Neuronal stem cell (in vitro differentiated cells): ENCODE measurements at places on chromosomes 1 and 21.

DNA sequence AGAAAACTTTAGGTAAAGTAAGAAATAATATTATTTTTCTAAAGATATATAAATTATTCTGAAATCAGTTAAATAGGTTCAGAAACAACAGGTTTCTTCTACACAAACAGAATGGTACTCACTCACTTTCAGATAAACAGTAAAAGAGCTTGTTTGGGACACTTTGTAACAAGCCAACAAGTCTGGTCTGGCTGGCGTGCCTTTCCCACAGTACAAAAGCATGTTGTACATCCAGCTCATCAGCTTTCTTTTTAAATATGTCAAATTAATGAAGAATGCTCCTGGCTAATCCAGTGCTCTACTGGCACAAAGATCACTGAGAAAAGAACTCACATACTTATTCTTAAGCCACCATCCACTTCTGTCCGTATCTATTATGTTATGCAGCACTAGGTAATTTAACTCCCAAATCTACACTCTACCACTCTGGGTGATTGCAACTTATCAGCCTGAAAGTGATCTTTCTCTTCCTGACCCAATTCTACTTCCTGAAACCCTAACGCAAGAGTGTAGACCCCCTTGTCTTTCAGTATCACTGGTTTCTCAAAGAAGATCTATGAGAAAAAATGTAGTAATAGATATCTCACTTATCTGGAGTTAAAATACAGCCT, 32.6 kb downstream of the TRIT1 start:
- no peak for DNase-seq

- no peak for DNase-seq
These were observed 4.3 kb upstream of the CELA2A start for GRCh38 chr1:15452216-15452615.

DNA sequence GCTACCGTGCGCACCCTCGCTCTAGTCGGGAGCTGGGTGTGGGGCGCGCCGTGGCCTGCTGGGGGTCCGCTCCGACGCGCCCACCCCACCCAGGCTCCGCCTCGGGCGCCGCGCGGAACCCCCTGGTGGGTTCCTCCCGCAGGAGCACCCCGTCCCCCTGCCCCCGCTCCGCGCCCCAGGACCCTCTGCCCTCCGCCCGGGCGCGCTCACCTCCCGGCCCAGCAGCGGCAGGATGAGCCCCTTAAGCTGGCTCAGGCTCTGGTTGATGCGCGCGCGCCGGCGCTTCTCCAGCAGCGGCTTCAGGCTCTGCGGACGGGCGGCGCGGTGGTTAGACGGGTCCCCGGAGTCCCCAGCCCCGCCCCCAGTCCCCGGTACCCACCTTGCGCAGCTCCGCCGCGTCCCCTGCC, 319 bp downstream of the HES2 start:
- no peak for DNase-seq

DNA sequence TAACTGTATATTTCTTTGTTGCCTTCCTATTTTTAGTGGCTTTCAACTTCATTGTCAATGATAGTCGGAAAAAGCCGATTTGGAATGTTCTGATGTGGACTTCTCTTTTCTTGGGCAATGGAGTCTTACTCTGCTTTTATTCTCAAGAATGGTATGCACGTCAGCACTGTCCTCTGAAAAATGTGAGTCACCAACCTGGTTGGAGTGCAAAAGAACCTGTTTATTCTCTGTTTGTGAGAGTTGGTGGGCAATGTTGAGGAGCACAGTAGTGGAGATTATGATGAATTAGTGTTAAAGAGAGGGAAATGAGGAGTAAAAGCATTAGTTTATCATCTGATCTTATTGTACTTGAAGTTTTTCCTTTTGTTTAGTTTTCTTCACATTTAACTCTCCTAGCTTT, 14.5 kb upstream of the AXDND1 start:
- no peak for DNase-seq

DNA sequence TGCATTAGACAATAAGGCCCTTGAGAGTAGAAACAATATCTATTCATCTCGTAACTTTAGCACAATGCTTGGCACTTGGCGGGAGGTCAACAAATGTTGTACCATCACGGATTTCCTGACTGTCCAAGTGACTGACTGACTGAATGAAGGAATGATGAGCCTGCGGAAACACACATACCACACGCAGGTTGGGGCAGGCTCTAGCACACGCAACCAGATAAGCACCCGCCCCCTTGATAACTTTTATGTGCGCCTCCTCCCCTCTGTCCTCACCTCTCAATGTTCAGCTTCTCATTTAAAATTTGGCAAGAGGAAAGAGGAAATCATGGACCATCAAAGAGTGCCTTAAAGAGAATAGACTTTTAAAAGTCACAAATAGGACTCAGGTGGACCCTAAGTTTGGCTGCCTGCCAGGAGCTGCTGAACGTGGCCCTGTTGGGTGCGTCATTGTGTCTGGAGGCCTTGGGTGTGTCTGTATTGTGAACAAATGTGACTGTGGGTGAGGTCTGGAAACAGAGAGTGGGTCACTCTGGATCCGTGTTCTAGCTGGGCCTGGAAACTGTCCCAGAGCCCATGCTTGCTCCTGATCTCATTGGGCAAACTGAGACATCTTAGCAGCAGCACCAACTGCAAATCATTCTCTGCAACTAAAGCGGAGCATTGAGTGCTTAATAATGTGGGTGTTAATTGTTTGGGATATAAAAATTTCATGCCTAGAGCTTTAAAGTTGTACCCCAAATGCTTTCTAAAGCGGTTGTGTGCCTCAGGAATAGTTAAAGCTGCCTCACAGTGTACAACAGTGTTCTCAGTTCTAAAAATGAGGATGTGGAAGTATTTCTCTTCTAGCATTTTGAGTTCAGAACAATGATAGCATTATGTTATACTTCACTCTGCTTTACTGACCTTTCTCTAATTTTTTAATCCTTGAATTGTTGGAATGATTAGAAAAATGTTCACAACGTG, 47.6 kb upstream of the ABCG1 start:
- no peak for DNase-seq

GRCh38 chr1:203181586-203182386, 4.7 kb downstream of the CHI3L1 start:
- no peak for DNase-seq

DNA sequence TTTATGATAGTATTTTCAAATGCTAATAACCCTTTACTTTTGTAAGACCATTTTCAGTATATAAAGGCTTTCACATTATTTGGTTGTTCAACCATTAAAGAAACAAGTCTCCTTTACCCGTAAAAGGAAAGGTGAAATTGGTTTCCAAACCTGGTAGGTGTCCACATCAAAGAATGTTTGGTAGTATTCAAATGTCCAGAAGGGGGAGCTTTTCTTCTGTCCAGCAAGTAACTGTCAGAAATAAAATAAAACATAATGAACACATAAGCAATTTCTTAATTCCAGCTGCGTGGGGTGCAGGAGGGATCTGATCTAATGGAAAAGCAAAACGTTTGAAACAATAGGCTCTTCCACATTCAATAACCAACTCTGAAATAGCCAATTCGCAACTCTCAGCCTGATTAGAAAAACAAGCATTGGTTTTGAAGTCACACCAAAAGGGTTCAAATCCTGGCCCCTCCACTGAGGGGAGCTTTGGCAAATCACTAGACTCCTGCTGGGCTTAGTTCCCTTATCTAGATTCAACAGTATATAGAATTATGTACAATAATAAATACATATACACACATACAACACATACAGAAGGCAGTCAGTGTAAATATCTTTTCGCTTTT, 11.0 kb downstream of the YIPF1 start:
- DNase-seq, result peak; percentile 29

GRCh38 chr1:160129558-160129957, 14.0 kb downstream of the ATP1A2 start:
- no peak for DNase-seq

DNA sequence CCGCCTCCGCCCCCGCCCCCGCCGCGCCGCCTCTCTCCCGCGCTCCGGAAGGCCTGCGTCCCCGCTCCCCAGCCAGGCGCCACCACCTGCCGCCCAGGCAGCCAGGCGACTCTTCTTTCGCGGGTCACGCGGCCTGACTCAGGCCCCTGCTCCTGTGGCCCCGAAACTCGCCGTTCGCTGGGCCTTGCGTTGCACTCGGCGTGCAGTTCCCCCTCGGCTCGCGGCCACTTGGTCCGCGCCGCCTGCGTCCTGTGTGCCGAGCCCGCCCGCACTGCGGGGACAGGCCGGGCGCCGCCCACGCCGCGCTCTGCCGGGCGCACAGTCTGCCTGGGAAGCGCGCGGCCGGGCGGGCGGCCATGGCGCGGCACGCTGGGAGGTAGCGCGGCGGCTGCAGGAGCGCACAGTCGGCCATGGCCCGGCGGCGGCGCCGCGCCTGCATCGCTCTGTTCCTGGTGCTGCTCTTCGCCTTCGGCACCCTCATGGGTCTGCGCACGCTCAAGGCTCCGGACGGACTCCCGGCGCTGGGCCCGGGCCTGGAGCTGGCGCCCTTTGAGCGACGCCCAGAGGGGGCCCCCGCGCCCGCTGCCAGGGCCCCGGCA, at the start of gene MANEAL:
MANEAL (plus strand) TSS at position 75 of the 599 bp plus-strand sequence; CDS start at position 411, 336 bp downstream.
- DNase-seq, result peak; percentile 51

DNA sequence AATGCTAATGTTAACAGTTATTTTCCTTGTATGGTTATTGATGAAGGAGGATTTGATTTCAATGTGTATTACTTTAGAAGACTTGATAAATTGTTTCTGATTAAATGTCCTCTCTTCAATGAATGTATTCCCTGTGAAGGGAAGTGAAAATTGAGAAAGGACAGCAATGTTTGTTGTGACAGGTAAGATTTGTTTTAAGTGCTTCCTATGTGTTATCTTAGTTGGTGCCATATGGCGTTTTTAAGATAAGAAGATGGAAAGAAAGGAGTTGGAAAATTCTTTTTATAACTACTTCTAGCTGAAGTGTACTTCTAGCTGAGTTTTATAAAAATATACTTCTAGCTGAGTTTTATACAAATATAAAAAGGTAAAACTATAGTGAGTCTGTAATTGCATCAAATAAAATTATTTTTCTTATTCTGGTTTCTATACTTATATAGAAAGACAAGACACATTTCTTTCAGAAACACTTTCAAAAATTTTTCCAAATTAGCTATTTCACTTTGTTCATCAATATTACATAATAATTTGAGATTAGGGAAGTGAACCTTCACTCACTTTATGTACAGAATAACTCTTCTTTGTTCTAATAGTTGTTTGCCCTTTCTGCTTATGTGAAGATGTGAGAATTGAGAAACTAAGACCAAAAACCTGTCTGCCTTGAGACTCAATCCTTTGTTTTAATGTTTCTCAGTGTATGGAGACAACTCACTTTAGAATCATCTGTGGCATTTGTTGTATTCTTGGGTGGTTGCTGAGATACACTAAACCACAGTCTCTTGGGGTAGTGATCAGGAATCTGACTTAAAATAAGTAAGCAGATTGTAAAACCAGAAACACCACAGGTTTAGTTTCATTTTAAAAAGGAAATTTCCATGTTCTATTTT, 382.9 kb upstream of the B3GALT2 start:
- DNase-seq, result no peak

- DNase-seq, result no peak
These were observed 173.0 kb downstream of the GABPA start for GRCh38 chr21:25907573-25908275.

DNA sequence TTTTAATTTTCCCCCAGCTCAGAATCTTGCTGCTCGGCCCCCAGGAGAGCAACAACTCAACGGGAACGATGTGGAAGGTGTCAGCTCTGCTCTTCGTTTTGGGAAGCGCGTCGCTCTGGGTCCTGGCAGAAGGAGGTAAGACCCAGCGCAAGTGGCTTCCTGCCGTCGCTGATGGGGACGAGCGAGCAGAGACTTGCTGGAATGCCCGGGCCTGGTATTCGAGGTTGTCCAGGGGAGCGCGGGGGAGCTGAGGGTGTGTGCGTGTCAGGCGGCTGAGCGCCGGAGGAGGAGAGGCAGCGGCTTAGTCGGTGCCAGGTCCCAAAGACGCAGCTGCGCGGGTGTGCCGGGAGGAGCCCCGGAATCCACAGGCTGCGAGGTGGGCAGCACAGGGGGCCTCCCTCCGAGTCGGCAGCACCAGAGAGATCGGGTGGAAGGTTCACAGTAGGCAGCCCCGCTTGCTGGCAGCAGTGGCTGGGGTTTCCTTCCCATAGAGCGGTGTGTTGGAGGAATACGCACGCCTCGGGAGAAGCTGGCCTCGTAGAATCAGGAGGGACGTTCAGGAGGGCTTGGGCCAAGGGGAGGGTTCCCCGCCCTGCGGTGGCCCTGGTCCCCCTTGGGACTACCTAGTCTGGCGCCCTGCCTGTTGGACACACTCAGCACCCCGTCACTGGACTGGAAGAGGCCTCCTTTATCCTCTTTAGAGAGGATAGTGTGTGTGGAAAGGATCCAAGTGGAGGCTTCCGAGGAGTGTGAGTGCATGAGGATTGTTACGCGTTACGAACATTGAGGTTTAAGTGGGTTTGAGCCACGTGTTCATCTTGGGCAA, 547 bp downstream of the PDPN start:
- DNase-seq, result peak; percentile 53

GRCh38 chr1:30379684-30380624, 343.4 kb downstream of the MATN1 start:
- peak; percentile 75 for DNase-seq

- DNase-seq, result no peak
These were observed 370.4 kb upstream of the ST6GALNAC5 start for GRCh38 chr1:76496871-76497270.

- DNase-seq, result no peak
These were observed 42.9 kb upstream of the LGALS8 start for GRCh38 chr1:236480758-236481436.

- DNase-seq, result no peak
These were observed 59.4 kb upstream of the DUSP10 start for GRCh38 chr1:221801251-221801661.

DNA sequence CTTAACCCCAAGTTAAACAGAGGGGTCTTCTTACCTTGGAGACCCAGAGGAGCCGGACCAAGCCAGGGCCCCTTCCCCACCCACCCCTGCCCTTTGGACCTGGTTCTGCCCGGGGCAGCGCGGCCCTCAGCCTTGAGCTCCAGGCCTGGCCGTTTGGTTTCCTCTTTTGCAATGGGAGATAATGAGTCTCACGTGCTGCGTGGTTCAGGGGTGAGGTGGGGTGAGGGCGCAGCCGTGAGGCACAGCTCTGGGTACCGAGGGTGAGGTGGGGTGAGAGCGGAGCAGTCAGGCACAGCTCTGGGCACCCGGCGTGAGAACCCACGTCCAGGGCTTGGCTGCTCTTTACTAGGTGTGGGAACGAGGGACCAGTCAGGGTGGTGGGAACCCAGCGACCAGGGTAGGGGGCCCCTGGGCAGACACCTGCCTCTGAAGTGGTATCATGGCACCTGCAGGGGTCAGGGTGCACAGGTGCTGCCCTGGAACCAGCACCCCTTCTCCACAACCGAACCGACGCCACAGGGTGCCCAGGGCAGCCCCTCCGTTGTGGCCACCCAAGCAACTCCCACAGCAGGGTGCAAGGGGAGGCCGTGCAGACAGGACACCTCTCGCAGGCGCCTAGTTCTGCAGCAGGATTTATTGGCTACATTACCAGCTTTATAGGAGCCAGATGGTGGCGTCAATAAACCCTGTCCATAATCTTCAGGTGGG, 182.2 kb downstream of the PRDM16 start:
- no peak for DNase-seq

- DNase-seq, result no peak
These were observed 9.6 kb downstream of the DISC1 start for GRCh38 chr1:231636157-231636556.
